ENCODE measurements at places on chromosomes 5 and 9. TPM values are rescaled to one million over a fixed set of nuclear protein-coding genes. Genes with fewer than 3 reads are reported as not detected.

DNA sequence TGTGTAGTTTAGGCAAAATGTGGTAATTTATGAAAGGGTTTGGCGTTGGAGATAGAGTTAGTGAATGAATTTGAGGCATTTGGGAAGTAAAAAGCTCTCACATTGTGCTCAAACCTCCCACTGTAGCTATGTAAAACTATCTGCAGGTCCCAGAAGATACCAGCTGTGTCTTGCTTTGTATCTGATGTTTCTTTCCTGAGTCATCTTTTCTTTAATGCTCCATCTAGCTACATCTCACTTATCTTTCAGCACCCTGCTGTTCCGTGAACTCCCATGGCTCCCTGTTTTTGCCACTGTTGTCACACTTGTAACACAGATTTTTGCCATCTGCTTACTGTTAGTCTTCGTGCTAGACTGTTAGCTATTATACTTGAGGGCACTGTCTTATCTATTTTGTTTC lies 253.1 kb downstream of the NPR3 start:
- no peak for DNase-seq

DNA sequence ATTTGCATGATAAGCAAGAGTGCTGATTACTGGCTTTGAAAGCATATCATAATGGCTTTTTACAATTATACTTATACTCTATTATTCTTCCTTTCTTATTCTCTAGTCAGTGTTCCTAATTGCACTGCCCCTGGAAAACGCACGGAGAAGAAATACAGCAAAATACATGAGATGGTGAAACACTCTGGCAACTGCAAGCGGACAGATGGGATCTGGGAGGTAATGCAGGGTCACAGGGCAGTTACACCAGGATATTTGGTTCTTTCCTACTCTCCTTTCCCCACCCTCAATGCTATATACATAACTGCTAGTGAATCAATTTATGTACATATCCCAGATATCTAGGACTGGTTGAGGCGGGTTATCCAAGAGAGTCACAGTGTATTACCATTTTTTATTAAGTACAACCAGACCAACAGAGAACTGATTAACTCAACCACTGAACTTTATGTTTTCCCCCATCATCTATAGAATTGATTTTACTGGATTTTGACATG lies 423.7 kb downstream of the ZSWIM6 start:
- no peak for DNase-seq

- DNase-seq = no peak
Observed at GRCh38 chr5:134046801-134047686, 42.3 kb upstream of the VDAC1 start.

GRCh38 chr5:15808577-15808976 lies 308.6 kb downstream of the FBXL7 start:
- no peak for DNase-seq

GRCh38 chr9:128102861-128103588 lies 24.5 kb downstream of the PTGES2 start:
- DNase-seq = no peak

DNA sequence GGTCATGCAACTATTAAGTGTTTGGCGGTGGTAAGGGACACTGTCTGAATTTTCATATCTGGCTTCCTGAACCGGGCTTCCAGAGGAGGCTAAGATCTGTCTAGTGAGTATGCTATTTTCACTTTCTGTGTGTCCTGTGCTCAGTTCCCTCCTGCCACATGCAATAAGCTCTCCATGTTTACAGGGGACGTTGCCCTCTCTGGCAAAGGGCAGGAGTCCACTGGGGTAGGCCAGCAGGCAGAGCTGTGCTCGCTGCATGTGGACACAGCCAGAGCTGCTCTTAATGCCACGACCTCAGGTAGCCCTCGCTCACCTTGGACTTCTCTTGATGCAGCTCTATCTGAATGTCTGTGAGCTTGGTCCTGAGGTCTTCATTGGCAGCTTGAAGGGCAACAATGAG lies 111.2 kb downstream of the JAKMIP2 start:
- no peak for DNase-seq

GRCh38 chr9:113844466-113844865 lies 31.6 kb upstream of the ZNF618 start:
- DNase-seq = no peak

DNA sequence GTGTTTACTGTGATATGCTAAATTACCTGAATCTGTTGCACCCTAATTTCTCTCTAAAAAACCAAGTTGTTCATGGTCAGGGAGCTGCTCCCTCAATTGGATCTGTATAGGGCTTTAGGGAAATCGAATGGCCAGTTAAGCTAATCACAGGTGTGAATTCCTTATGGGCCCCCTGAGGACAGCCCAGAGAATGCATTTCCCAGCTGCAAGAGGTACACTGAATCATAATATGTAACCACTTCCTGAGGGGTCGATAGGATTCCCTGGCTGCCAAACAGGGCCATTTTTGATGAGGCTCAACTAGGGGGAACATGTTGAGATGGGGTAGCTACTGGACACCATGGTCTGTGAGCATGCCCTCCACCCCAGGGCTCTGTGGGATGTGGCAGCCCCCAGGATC lies 478.6 kb downstream of the CCDC171 start:
- no peak for DNase-seq

DNA sequence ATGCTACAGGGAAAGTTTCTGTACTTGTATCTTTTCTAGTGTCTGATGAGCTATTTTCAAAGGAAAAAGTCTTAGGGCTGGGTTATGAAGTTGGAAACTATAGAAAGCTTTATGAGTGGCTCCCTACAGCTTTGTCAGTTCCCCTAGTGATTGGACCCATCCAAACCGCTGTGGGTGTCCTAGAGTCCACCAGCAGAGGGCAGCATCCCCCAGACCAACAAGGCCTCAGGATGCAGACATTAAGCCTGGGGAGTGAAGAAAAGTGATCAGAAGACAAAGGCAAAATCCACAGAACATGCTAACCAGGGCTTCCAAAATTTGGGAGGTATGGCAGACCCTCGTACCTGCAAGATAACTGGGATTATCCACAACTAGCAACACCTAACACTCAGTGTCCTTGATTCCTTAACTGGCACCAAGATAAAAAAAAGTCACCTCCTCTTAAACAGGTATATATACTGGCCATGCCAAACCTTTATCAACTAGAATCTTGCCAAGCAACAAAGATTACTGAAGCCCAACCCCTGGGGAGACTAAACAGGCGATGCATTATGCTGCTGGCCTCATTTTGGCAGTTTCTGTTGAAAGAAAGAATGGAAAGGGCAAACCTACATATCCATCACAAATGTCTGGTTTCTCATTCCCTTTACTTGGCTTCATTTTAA lies 110.4 kb upstream of the NR5A1 start:
- DNase-seq = no peak

GRCh38 chr5:173911623-173912022 lies 23.5 kb downstream of the CPEB4 start:
- no peak for DNase-seq

DNA sequence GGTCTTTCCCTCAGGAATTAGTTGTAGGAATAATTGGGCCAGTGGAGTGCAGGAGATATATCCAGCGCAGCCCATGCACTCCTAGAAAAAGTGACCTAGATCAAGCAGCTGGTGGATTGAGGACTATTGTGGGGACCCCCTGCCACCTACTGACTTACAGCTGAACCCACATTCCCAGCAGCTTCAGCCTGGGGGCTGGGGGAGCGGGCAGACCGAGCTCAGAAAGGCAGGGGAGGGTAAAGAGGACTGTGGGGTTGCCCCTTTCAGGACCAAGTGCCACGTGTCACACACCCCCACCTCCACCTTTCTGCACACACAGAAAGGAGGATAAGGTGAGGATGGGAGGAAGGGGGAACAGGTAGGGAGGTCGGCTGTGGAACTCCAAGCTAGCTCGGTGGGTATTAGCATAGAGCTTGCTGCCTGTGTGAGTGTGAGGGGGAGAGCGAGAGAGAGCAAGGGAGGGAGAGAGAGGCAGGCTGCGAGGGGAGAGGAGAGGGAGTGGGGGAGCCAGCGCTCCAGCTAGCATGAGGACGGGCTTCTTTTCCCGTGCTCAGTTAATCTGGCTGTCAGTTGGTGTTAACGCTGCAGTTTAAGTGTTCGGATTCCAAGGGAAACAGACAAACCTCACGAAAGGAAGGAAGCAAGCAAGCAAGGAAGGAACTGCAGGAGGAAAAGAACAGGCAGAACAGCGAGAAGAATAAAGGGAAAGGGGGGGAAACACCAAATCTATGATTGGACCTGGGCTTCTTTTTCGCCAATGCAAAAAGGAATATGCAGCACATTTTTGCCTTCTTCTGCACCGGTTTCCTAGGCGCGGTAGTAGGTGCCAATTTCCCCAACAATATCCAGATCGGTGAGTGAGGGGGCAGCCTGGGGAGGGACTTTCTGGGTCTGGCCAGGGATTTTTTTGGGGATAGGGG lies at the start of gene GRIA1:
TSS of gene GRIA1 (plus strand) at position 553 of the 920 bp plus-strand sequence.
- no peak for DNase-seq

- DNase-seq = no peak
Observed at GRCh38 chr9:93463638-93464248, 10.4 kb upstream of the FAM120AOS start.

GRCh38 chr9:132016456-132016855 lies 63.2 kb downstream of the MED27 start:
- no peak for DNase-seq

- DNase-seq = no peak
Observed at GRCh38 chr9:88818495-88819201, 172.6 kb upstream of the S1PR3 start.

GRCh38 chr9:119789987-119790386 lies 420.8 kb upstream of the BRINP1 start:
- peak; percentile 80 for DNase-seq

DNA sequence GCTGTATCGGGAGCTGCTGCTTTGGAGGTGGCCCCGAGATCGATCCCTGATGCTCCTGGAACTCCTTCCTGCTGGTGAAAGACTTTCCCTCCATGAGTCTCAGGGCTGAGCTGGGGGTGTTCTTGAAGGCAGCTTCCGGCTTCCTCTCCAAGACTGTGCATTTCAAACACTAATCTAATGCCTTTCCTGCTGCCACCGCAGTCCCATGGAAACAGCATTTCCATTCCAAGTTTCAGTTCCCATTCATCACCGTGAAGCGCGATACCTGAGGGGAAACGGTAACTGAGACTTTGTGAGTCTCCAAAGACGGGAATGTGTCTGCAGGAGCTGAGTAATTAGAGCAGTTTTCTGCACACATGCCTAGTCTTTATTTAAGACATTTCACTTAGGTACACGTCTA lies 230.1 kb downstream of the PAX5 start:
- peak; percentile 12 for DNase-seq

LCN1 gene
- total RNA-seq = not detected

SPAAR gene
- total RNA-seq = not detected

ADGRD2 gene
- total RNA-seq = 0.07 TPM

EIF4E1B gene
- total RNA-seq = not detected

TMEM141 gene
- 108 TPM for total RNA-seq

CDX1 gene
- total RNA-seq = not detected

ELOVL7 gene
- total RNA-seq = 7.2 TPM

SLC25A2 gene
- total RNA-seq = not detected

HAPLN1 gene
- total RNA-seq = not detected

NMUR2 gene
- not detected for total RNA-seq

ABLIM3 gene
- 4.7 TPM for total RNA-seq

IRX1 gene
- total RNA-seq = 7.5 TPM

All from foreskin keratinocyte (primary cell).